Activated naive CD4-positive, alpha-beta T cell treated with anti-CD3 and anti-CD28 coated beads for 36 hours (primary cell): ENCODE measurements at places on chromosomes 16 and 17. TPM values are rescaled to one million over a fixed set of nuclear protein-coding genes. Genes with fewer than 3 reads are reported as not detected.

The ZNF423 gene
- total RNA-seq = 0.05 TPM

DNA sequence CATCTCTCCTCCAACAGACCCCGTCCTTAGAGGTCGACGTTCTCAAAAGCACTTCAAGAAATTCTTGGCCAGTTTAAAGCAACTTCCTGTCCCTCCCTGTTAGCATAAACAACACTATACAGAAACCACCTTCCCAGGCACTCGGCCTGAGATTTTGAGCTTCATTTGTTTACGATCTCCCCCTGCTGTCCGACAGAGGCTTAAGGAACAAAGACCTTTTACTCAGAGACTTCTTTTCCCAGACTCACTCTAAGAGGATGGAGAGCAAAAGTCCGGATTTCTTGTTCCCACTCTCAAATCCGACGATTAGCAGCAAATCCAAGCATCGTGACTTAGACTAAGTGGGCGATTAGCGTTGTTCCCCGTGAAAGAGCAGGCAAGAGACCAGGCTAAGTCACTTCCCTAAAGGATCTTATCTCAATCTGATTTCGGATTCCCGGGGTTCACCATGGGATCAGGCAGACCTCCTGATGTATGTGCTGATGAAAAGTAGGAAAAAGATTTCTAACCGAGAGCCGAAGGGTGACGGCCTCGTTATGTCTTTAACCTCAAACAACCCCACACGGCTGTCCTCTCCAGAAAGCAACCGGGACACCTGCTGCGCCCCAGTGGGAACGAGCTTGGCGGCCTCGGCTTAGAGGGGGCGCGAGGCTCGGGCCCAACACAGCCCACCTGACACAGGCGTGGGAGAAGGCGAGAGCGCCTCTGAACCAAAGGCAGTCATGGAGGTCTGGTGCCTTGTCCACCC lies 598 bp downstream of the INPP5K start:
- peak overlapping the region; percentile 54 for H3K27ac ChIP-seq
- H3K4me1 ChIP-seq = peaks cover 26% of the 10 kb centered on the region
- peak overlapping the region; percentile 80 for H3K4me3 ChIP-seq
- no peaks in the 10 kb centered on the region for H3K27me3 ChIP-seq

GRCh38 chr16:72255786-72256185 lies 83.8 kb upstream of the PMFBP1 start:
- no peaks in the 10 kb centered on the region for H3K27me3 ChIP-seq
- H3K27ac ChIP-seq = no peak overlapping the region
- no peaks in the 10 kb centered on the region for H3K36me3 ChIP-seq
- H3K4me3 ChIP-seq = no peak overlapping the region

The DNAI2 gene
- total RNA-seq = 0.12 TPM

The AATK gene
- total RNA-seq = 0.32 TPM

DNA sequence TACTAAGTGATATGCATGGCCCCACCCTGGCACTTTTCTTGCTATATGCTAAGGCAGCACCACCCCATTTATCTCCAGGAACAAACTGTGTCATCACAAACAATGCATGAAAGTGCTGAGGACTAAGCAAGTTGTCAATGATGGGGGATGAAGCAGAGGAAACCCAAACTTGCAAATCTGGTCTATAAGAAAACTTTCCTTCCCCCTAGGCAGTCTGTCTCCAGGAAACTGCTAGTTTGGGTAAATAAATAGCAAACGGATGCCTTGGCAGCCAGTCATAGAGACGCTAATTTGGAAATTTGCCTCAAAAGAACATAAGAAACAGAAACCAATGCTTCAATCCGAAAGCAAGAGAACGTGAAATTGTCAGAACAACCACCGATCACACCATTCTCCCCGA lies 5.6 kb upstream of the HSBP1 start:
- H3K27me3 ChIP-seq = peaks cover 5% of the 10 kb centered on the region
- no peak for DNase-seq
- no peak overlapping the region for H3K27ac ChIP-seq
- no peaks in the 10 kb centered on the region for H3K36me3 ChIP-seq
- H3K4me3 ChIP-seq = no peak overlapping the region

The AOC2 gene
- 2.0 TPM for total RNA-seq

- H3K4me3 ChIP-seq = no peak overlapping the region
- H3K4me1 ChIP-seq = no peaks in the 10 kb centered on the region
- DNase-seq = no peak
- no peaks in the 10 kb centered on the region for H3K27me3 ChIP-seq
Observed at GRCh38 chr16:16139061-16139460, 84.2 kb downstream of the ABCC6 start.

The CTU2 gene
- 46.1 TPM for total RNA-seq

DNA sequence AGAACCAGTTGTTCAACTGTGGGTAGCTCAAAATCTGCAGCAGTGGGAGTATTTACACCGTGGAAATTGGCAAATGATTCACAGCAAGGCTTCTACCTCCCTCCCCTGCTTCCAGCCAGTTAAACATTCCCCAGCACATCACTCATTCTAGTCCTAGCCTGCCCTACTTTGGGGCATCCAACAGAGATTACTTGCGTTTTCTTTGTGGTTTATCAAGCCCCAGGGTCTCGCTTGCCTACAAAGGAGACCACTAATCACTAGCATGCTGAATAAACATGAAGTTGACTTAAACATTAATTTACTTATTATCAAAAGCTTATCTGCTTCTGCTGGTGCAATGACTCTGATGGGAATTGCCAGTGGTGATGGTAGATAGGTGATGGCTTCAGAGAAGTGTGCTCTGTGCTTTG lies 94.5 kb downstream of the MARF1 start:
- no peak overlapping the region for H3K4me3 ChIP-seq
- no peaks in the 10 kb centered on the region for H3K27me3 ChIP-seq
- no peaks in the 10 kb centered on the region for H3K36me3 ChIP-seq
- H3K4me1 ChIP-seq = peaks cover 24% of the 10 kb centered on the region
- no peak for DNase-seq

DNA sequence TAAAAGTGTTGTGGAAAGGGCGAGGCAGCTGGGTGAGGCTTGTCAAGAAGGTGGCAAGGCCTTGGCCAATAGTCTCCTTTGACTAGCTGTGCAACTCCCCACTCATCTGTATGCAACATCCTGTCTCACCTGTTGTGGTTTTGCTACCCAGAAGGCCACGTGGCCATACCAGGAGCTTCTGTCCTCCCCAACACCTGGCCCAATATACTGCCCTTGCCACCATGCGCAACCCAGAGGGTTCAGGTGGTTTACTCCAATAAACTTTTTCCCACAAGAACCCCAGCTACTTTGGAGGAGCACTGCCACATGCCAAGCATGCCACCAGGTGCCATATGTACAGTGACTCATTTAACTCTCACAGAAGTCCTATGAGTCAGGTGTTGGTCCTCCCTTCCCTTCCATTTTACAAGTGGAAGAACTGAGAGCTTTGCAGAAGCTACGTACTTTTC lies 10.2 kb downstream of the MYO19 start:
- H3K4me3 ChIP-seq = no peak overlapping the region
- peak overlapping the region; percentile 15 for H3K27ac ChIP-seq
- peaks cover 29% of the 10 kb centered on the region for H3K4me1 ChIP-seq
- no peaks in the 10 kb centered on the region for H3K27me3 ChIP-seq
- peaks cover 66% of the 10 kb centered on the region for H3K36me3 ChIP-seq

DNA sequence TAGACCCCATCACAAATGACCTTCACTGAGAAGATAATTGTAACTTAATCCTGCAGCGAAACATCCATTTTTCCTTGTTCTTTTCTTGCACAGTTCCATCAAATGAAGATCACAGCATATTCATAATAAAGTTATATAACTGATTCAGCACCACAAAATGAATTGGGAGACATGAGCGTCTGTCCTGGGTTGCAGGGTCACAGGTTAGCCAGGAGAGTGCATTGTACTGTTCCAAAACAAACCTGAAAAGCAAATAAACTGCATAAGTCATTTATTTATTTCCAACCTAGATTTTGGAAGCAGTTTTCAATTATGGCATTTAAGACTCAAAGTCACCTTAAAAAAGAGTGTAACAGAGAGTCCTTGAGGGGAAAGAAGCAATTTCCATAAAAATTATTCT lies 18.6 kb upstream of the INTS2 start:
- no peak overlapping the region for H3K4me3 ChIP-seq
- no peaks in the 10 kb centered on the region for H3K27me3 ChIP-seq
- no peak for DNase-seq

DNA sequence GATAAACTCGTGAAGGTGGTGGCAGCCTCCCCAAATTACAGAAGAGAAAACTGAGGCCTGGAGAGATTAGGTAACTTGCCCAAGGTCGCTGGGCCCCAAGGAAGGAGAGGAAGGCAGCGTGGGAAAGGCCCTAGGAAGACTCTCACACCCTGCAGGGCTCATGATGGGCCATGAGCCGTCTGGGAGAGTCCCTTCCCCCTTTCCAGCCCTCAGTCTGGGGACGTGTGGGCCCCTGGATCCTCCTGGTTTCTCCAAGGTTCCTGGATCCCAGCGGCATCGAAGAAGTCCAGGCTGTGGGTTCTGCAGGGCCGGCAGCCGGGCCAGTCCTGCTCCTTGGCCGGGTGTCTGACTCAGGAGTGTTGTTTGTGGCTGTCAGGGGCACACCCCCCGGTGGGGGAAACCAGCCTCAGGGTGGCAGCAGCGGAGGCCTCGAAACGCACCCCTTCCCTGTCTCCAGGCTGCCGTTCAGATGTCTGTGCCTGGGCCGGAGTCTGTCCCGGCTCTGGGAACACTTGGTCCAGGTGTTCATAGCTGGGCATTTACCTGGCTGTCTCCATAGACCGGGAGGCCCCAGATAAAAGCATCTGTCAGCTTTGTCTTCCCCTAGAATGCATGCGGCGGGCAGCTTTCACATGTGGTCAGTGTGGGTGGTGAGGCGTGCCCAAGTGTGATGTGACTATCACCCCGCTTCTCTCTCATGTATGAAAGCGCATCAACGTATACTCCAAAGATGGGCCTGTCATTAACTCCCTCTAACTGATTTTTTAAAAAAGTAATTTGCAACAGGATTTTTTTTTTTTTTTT lies 3.7 kb upstream of the RAP1GAP2 start:
- H3K36me3 ChIP-seq = no peaks in the 10 kb centered on the region
- peaks cover 16% of the 10 kb centered on the region for H3K27me3 ChIP-seq
- DNase-seq = peak; percentile 57
- H3K4me1 ChIP-seq = peaks cover 61% of the 10 kb centered on the region
- no peak overlapping the region for H3K27ac ChIP-seq

GRCh38 chr17:73856556-73856955 lies 212.3 kb upstream of the SDK2 start:
- H3K4me3 ChIP-seq = no peak overlapping the region
- peaks cover 7% of the 10 kb centered on the region for H3K4me1 ChIP-seq
- H3K27me3 ChIP-seq = no peaks in the 10 kb centered on the region
- H3K27ac ChIP-seq = no peak overlapping the region
- H3K36me3 ChIP-seq = no peaks in the 10 kb centered on the region
- no peak for DNase-seq

DNA sequence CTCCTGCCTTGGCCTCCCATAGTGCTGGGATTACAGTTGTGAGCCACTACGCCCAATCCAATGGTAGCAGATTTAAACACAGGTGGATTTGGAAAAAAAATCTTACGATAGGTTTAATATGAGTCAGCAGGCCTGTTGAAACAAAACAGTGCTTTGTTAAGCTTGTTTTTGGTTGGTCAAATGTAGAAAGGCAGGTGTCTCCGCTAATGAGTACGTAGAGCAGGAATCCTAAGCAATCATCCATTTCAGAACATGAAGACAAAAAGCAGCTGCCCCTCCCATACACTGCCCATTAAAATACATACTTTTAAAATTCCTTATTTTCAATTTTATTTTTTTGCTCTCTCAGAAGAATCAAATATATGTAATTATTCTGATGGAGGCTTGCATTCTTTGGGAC lies 1.9 kb upstream of the WWOX start:
- H3K4me1 ChIP-seq = peaks cover 20% of the 10 kb centered on the region
- H3K27me3 ChIP-seq = peaks cover 9% of the 10 kb centered on the region
- DNase-seq = no peak
- H3K36me3 ChIP-seq = no peaks in the 10 kb centered on the region
- H3K4me3 ChIP-seq = no peak overlapping the region

DNA sequence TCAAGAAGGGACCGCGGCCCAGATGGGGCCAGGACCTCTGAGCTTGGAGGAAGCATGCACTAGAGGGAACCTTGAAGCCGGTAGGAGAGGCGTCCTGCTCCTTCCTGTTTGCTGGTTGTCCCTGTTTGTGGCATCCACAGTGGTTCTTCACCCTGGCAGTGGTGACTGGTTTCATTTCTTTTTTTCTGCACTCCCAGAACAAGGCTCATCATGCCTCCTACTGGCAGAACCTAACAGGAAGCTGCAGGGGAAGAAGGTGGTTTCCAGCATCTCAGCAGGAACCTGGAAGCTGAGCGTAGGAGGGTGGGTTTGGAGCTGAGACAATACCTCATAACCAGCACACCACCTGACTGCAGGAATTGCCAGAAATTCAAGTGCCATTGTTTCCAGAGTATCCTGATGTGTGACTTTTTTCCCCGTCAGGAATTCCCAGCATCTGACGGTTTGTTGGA lies 5.8 kb downstream of the TMEM231 start:
- no peak overlapping the region for H3K27ac ChIP-seq
- H3K4me1 ChIP-seq = peaks cover 12% of the 10 kb centered on the region
- no peak overlapping the region for H3K4me3 ChIP-seq
- peaks cover 4% of the 10 kb centered on the region for H3K27me3 ChIP-seq

The TAT gene
- total RNA-seq = not detected

- no peak overlapping the region for H3K4me3 ChIP-seq
- DNase-seq = no peak
- no peak overlapping the region for H3K27ac ChIP-seq
- H3K36me3 ChIP-seq = peaks cover 4% of the 10 kb centered on the region
- H3K27me3 ChIP-seq = no peaks in the 10 kb centered on the region
Observed at GRCh38 chr17:18107971-18108370, 585 bp upstream of the MYO15A start.

- H3K4me3 ChIP-seq = no peak overlapping the region
- no peak for DNase-seq
Observed at GRCh38 chr16:3520413-3520812, 19.6 kb downstream of the CLUAP1 start.

The MYH1 gene
- total RNA-seq = not detected

- H3K36me3 ChIP-seq = no peaks in the 10 kb centered on the region
- no peak overlapping the region for H3K27ac ChIP-seq
- peaks cover 3% of the 10 kb centered on the region for H3K4me1 ChIP-seq
- peaks cover 22% of the 10 kb centered on the region for H3K27me3 ChIP-seq
- DNase-seq = no peak
Observed at GRCh38 chr16:86523166-86523740, 12.9 kb downstream of the FOXF1 start.

GRCh38 chr17:19284005-19284959 lies 47.1 kb downstream of the EPN2 start:
- no peak overlapping the region for H3K27ac ChIP-seq
- H3K36me3 ChIP-seq = no peaks in the 10 kb centered on the region
- H3K27me3 ChIP-seq = peaks cover 1% of the 10 kb centered on the region
- H3K4me1 ChIP-seq = peaks cover 11% of the 10 kb centered on the region
- no peak overlapping the region for H3K4me3 ChIP-seq

- peaks cover 5% of the 10 kb centered on the region for H3K27me3 ChIP-seq
- peaks cover 17% of the 10 kb centered on the region for H3K4me1 ChIP-seq
- DNase-seq = no peak
- H3K36me3 ChIP-seq = no peaks in the 10 kb centered on the region
- no peak overlapping the region for H3K4me3 ChIP-seq
Observed at GRCh38 chr17:13084420-13084819, 66.6 kb upstream of the ELAC2 start.

DNA sequence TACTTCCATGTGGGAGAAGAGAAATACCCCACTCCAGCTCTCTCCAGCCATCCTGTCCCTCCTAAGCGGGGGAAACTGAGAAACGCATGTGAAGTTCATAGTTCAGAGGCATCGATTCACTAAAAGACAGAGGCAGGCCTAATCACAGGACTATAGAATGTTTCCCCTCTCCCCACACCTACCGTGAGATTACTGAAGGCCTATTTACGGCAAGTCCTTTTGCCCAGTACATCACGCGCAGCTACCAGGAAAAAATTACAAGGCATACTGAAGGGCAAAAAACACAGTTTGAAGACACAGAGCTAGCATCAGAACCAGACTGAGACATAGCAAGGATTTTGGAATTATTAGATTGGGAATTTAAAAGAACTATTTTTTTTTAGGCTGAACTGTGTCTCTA lies 29.1 kb upstream of the IRX5 start:
- H3K36me3 ChIP-seq = no peaks in the 10 kb centered on the region
- H3K27ac ChIP-seq = no peak overlapping the region
- no peak overlapping the region for H3K4me3 ChIP-seq
- no peak for DNase-seq
